Fibroblast of the aortic adventitia (primary cell): ENCODE measurements at places on chromosomes 1 and 21. TPM values are rescaled to one million over a fixed set of nuclear protein-coding genes. Genes with fewer than 3 reads are reported as not detected.

The OR10J1 gene
- not detected in 2 replicates for total RNA-seq

The TOE1 gene
- total RNA-seq, result 2.7 and 14.7 TPM in 2 replicates

- DNase-seq, result peak; percentile 86
These were observed 5.5 kb upstream of the FOXD2 start for GRCh38 chr1:47432071-47433036.

- DNase-seq, result no peak
These were observed 186.4 kb downstream of the RYR2 start for GRCh38 chr1:237228421-237228820.

- no peak for DNase-seq
These were observed 53.0 kb downstream of the HMCN1 start for GRCh38 chr1:185787238-185787637.

GRCh38 chr1:176436251-176436650 is 26.7 kb upstream of the PAPPA2 start:
- no peak for DNase-seq

DNA sequence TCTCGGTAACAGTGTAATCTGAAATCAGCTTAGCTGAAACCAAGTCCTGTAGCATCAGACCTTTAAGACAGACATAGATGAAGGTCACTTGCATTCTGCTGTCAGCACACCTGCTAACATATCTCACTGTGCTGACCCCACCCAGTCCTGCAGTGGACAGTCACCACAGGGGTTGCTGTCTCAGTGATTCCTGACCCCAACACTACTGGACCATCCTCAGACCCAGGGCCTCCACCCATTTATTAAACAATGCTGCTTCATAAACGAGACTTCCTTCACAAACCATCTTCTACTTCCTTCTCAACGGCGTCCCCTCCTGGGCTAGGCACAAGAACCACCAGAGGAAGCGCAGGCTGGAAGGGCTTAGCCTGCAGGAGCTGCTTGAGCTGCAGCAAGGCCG is 17.8 kb upstream of the LSS start:
- no peak for DNase-seq
